Cortex of kidney (tissue), 1 donor: ENCODE measurements at places on chromosomes 5 and 9.

DNA sequence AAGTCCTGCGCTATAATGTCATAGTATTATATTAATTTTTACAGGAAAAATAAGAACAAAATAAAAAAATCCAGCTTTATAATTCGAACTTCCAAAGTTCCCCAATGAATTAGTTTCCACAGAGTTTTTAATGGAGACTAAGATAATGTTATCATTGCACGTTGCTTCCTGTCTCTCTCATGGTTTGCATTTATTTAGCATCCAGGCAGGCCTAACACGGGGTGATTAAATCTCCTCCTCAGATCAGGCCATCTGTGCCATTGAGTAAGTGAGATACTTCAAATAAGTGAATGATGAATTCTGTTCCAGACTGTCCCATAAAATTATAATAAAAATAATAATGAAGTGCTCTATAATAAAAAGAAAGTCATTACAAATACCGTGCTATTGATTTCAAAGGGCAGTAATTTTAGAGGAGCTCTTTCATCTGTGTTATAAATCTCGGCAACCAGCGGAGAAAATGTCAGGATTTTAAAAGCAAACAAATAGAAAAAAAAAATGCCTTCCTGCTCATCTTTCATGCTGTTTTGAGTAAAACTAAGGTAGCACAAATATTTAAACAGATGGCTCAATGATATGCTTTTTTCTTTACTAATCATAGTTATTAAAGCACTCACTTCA, 570.6 kb upstream of the ZNF608 start:
- DNase-seq = no peak

- DNase-seq = no peak
Observed at GRCh38 chr5:142420561-142421227, 95.9 kb upstream of the SPRY4 start.

GRCh38 chr5:73825736-73826135, 199.7 kb downstream of the ARHGEF28 start:
- no peak for DNase-seq

GRCh38 chr5:93252165-93252564, 328.9 kb downstream of the NR2F1-AS1 start:
- DNase-seq = no peak

- no peak for DNase-seq
Observed at GRCh38 chr5:158511454-158511853, 588.3 kb downstream of the EBF1 start.

- DNase-seq = no peak
Observed at GRCh38 chr5:39024005-39024404, 50.2 kb downstream of the RICTOR start.

GRCh38 chr9:89387197-89387849, 69.0 kb downstream of the SECISBP2 start:
- DNase-seq = no peak

DNA sequence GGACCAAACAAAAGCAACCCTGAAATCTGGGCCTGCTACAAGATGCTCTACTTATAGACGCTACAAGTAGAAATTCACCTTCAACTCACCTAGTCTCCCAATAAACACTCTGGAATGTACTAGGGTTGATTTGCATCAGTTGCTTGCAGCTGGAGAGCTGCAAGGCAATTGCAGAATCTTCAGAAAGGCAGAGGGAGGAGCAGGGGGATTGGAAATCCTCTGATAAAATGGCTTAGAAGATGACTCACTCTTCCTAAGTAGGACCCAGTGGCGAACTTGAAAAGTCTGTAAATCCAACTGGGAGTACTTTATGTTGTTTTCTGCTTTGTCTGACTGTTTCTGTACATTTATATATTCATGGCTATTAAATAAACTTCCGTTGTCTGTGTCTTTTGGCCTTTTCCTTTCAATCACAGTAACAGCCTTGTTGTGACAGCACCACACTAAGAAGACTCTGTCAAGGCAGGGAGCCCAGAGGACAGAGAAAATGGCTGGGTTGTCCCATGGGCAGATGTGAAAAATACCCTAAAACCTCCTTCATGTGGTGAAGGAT, 14.7 kb upstream of the MLLT3 start:
- no peak for DNase-seq
